ENCODE measurements at places on chromosomes 12 and 14.
A peak's percentile ranks its signal among the peaks of the same experiment; 100 is the strongest.

- no peak for DNase-seq
These were observed 205.5 kb upstream of the IGF1 start for GRCh38 chr12:102685841-102686240.

DNA sequence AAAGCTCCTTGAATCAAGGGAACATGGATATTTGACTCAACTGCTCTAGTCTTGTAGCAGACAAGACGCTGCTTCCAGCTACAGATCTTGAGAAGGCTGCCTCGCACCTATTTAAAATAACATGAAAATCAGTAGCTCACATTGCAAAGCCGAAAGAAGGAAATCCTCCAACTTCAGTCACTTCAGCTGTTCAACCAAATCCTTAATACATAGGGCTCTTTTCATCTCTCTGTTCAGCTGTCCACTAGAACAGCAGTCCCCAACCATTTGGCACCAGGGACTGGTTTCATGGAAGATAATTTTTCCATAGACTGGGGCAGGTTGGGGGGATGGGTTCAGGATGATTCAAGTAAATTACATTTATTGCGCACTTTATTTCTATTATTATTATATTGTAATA lies 1116.0 kb upstream of the TMEM132C start:
- no peak for DNase-seq

DNA sequence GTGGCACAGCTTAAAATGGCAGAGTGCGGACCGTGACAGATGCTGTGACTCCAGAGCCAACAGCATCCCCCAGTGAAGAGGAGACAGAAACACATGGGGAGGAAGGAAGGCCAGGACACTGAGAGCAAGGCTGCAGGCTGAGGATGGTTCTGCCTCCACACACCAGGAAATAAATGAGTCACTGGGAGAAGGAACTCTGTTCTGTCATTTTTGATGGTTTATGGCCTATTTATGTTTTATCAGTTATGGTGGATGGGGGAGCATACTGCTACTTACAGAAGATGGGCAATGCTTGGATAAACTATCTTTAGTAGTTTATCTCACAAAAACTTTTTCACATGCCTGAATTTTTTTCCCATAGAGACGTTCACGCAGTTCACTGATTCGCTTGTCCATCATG lies 33.8 kb downstream of the ZFYVE21 start:
- DNase-seq = no peak

GRCh38 chr14:92680781-92681650 lies 67.4 kb downstream of the LGMN start:
- peak; percentile 87 for DNase-seq

- DNase-seq = peak; percentile 65
These were observed 4.7 kb upstream of the SSH1 start for GRCh38 chr12:108861878-108862587.

GRCh38 chr12:118544569-118544968 lies 168.2 kb downstream of the SUDS3 start:
- DNase-seq = no peak

DNA sequence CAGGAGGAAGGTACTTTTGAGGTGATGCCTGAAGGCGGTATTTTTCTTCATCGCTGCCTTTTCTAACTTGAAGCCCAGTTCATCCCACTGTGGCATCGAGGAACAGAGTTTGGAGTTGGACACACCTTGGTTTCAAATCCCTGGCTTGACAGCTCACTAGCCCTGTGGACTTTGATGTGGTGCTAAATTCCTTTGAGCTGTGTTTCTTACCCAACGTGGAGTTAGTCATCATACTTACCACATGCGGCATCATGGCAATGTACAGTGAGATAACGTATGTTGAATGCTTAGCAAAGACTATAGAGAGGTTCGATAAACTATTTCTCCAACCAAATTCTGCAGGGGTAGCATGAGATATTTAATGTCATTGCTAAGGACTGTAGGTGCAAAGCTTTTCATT lies 3.4 kb downstream of the PLEKHG3 start:
- DNase-seq = no peak

- DNase-seq = no peak
These were observed 81.5 kb upstream of the MYF6 start for GRCh38 chr12:80625901-80626300.

DNA sequence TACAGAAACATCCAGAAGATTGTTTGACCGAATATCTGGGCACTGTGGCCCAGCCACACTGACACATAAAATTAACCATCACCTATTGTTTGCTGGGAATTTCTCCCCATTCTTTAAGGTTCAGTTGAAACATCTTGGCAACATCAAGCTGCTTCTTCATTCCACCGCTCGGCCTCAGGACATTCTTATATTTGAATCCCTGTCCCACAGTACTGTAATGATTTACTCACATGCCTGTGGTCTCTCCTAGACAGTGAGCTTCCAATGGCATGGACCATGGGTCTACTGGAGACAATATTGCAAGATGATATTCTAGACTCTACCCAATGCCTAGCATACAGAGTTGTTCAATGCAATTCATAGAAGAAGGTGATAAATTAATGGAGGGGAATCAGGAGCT lies 56.1 kb downstream of the EMP1 start:
- DNase-seq = no peak

DNA sequence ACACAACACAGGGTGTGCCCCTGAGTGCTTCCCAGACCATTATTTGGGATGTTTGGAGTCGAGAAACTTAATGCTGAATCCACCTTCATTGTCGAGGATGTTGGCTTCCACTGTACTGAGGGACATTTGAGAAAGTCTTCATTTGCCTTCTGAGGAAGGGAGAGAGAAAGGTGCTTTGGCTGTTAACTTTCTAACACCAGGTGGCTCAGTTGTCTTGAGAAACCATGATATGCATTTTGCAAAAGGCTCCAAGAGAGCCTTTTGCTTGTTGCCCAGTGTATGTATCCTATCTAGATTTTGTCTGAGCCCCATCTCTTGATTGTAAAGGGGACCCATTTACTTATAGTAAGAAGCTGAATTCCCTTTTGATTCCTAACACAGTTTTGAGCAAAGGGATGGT lies 28.6 kb upstream of the NRXN3 start:
- DNase-seq = no peak

- no peak for DNase-seq
These were observed 25.6 kb downstream of the MDM1 start for GRCh38 chr12:68306564-68306963.

DNA sequence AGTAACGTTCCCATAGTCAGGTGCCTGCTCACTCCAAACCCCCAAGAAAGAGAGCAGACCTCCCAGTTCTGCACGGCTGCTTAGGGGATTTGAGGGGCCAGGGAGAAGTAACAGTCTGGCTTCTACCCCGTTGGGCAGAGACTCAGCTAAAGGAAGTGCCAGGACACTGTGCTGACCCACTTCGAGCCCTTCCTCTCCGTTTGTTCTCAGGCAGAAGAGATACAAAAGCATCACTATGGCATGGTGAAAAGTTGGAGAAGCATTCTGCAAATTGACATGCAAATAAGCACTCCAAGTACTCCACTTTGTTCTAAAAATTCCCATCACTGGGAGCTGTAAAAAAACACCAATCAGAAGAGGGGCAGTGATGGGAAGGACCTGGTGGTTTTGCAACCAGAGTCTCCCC lies 239.1 kb downstream of the EGLN3 start:
- DNase-seq = no peak

DNA sequence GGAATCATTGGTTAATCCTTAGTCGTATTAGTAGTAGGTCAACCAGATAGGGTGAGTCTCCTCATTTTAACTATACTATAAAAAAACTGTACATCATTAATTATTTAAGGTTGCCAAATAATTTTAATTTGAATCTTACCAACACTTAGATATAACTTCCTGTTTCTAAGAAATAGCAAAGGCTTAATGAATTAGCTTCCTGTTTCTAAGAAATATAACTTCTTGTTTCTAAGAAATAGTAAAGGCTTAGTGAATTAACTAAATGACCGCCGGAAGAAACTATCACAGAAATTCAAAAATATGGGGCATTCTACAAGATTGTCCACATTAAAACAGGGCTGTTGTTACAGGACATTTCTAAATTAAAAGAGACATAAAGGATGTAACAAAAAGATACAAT lies 392.9 kb upstream of the FOXG1 start:
- DNase-seq = no peak

- no peak for DNase-seq
These were observed 91.9 kb upstream of the MANSC4 start for GRCh38 chr12:27871946-27872345.

DNA sequence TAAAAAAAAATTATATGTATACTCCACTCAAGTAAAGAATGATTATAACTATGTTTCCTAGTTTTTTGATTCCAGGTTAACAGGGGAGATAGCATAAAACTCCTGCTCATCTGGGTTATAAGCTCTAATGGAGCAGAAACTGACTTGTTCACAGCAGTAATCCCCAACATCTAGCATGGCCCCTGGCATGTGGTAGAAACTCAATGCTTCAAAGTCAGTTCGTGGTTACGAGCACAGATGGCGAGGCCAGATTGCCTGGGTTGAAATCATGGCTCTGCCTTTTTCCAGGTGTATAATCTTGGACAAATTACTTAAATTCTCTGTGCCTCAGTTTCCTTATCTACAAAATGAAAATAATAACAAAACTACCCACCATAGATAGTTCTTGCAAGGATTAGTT lies 183.8 kb downstream of the TTC7B start:
- DNase-seq = no peak

- no peak for DNase-seq
These were observed 230.0 kb downstream of the ANO2 start for GRCh38 chr12:5715021-5715420.

GRCh38 chr12:85279449-85280164 lies 413 bp upstream of the ALX1 start:
- peak; percentile 3 for DNase-seq

- no peak for DNase-seq
These were observed 36.5 kb downstream of the FOS start for GRCh38 chr14:75315144-75315543.

DNA sequence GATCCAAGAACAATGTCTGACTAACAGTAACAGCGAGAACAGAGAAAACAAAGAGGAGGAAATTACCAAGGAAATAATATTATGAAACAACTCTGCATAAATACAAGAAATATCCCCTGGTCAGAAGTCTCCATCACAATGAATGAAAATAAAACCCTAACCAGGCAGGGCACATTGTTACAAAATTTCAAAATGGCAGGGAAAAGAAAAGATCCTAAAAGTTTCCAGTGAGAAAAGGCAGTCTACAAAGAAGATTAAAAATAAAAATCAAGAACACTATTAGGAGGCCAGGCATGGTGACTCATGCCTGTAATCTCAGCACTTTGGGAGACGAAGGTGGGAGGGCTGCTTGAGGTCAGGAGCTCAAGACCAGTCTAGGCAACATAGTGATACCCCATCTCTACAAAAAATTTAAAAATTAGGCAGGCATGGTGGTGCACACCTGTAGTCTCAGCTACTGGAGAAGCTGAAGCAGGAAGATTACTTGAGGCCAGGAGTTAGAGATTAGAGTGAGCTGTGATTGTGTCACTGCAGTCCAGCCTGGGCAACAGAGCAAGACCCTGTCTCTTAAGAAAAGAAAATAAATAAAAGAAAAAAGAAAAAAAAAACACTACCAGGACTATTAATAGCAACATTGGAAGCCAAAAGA lies 47.8 kb downstream of the FERMT2 start:
- DNase-seq = no peak

GRCh38 chr14:31439561-31439960 lies 17.7 kb downstream of the DTD2 start:
- DNase-seq = no peak

- no peak for DNase-seq
These were observed 5.3 kb upstream of the BEGAIN start for GRCh38 chr14:100592461-100592891.

- DNase-seq = no peak
These were observed 4.7 kb downstream of the KDM2B start for GRCh38 chr12:121575952-121576625.

DNA sequence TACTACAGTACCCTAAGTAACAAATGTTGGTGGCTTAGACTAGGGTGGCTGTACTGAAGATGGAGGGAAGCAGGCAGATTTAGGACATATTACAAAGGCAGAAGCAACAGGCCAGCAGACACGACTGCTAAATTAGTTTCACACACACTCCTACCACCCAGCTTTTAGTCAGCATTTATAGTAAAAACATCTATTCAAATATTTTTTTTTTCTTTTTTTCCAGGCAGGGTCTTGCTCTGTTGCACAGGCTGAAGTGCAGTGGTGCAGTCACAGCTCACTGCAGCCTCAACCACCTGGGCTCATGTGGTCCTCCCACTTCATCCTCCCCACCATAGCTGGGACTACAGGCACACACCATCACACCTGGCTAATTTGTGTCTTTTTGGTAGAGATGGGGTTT lies 72.9 kb downstream of the CDK17 start:
- peak; percentile 56 for DNase-seq

GRCh38 chr12:132021031-132021871 lies 71.5 kb downstream of the EP400 start:
- no peak for DNase-seq

DNA sequence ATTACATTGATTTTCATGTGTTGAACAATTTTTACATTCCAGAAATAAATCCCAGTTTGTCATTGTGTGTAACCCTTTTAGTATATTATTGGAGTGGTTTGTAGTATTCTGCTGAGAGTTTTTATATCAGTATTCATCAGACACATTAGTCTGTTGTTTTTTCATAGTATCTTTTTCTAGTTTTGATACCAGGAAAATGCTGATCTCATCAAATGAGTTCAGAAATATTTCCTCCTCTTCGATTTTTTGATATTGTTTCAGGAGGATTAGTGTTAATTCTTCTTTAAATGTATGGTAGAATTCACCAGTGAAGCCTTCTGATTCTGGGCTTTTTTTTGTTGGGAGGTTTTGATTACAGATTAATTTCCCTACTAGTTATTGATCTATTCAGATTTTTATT lies 15.3 kb downstream of the CLEC6A start:
- no peak for DNase-seq

GRCh38 chr14:102325791-102326345 lies 6.3 kb downstream of the ZNF839 start:
- DNase-seq = no peak

GRCh38 chr12:124326871-124327270 lies 32.0 kb downstream of the RFLNA start:
- DNase-seq = no peak

GRCh38 chr12:5013266-5013730 lies 30.4 kb upstream of the KCNA5 start:
- no peak for DNase-seq

- no peak for DNase-seq
These were observed 62.3 kb downstream of the FOS start for GRCh38 chr14:75340921-75341320.

- DNase-seq = no peak
These were observed 32.6 kb downstream of the CMKLR1 start for GRCh38 chr12:108306506-108306905.

- no peak for DNase-seq
These were observed 83.9 kb downstream of the ARL6IP4 start for GRCh38 chr12:123064366-123064765.

GRCh38 chr14:99589031-99589441 lies 15.0 kb downstream of the CCDC85C start:
- no peak for DNase-seq

DNA sequence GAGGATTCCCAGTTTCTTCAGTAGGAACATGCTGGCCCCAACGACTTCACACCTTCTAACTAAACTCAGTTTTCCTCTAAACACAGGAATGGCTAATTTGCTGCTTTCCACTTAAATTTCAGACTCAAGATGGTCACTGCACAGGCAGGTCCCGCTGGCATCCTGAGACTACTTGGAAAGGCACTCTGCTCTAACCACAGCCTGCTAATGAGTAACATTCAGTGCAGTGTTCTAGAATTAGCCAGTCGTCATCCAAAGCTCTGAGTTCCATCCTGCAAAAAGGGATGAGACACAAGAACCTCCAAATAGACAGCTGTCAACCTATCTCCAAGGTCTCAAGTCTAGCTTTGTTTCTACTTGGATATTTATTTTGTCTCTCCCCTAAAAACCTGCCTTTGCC lies 6.0 kb downstream of the CCDC92 start:
- DNase-seq = no peak
